Stimulated activated CD4-positive, alpha-beta T cell treated with anti-CD3 and anti-CD28 coated beads, Interleukin-1b, Interleukin-23, amount 100 ng/mL, for 1 hour (primary cell): ENCODE measurements at places on chromosomes 7 and 10.

GRCh38 chr10:77163670-77164348 lies 473.8 kb downstream of the KCNMA1 start:
- DNase-seq, result no peak

DNA sequence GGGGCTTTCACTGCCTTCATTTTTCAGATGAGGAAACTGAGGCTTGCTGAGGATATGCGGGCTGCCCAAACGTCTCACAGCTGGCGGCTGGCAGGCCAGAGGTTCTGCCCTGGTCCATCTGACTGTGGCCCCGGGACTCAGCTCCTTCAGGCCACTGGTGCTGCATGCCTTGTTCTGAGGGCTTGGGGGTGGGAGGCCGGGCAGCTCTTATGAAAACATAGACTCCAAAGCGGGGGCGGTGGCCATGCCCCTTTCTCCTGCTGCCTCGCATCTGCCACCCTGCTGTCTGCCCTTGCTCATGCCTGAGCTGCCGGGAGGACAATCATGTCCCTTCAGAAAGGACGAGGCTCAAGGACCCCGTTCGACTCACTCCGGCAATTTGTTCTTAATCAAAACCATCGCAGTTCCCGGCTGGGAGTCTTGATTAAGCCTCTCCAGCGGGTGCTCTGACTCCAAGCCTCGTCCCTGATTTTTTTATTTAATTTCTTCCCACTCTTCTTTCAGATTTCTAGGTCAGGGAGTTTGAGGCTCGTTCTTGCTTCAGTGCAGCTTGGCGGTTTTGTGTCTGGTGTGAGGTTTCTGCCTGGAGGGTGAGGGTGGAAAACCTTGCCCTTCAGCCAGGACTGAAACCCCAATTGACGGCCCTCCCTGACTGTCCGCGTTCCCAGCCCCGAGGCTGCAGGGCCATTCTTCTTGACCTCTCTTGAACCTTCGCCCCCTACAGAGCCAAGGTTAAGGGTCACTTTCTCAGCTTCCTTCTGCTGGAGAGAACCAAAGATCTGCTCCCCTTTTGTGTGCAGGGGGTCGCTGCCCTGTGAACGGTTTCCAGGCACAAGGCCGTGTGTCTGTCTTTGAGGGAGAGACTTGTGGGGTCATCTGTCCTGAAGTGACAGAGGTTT lies 120.8 kb downstream of the DNAJB6 start:
- DNase-seq, result no peak

- DNase-seq, result no peak
These were observed 872.4 kb downstream of the LRMDA start for GRCh38 chr10:76303682-76304316.

- no peak for DNase-seq
These were observed 80.0 kb upstream of the PCDH15 start for GRCh38 chr10:54880996-54881395.

DNA sequence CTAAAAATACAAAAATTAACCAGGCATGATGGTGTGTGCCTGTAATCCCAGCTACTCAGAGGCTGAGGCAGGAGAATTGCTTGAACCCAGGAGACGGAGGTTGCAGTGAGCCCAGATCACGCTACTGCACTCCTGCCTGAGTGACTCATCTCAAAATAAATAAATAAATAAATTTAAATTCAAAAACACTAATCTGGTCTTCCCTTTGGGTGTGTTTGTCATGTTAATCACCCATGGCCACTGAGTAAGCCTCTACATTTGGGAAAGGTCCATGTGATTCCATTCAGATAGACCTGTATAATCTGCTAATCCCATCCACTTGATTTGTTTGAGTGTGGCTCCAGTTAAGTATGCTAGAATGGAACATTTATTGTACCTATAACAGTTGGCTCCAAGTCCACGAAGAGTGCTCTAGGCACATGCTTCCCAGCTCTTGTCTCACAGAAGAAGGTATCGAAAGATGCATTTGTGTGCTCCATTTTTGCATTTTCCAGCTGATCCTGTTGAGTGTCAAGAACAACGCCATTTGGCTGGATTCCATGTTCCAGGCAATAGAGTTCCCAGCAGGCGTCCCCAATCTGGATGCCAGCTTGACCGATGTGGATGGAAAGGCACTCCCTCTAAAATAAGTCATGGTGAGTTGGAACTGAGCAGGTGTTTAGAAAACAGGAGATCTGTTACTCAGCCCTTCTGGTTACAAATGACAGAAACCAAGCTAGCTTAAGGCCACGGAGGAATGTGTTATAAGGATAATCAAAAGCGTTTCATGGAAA lies 4.0 kb downstream of the TUBAL3 start:
- DNase-seq, result no peak

DNA sequence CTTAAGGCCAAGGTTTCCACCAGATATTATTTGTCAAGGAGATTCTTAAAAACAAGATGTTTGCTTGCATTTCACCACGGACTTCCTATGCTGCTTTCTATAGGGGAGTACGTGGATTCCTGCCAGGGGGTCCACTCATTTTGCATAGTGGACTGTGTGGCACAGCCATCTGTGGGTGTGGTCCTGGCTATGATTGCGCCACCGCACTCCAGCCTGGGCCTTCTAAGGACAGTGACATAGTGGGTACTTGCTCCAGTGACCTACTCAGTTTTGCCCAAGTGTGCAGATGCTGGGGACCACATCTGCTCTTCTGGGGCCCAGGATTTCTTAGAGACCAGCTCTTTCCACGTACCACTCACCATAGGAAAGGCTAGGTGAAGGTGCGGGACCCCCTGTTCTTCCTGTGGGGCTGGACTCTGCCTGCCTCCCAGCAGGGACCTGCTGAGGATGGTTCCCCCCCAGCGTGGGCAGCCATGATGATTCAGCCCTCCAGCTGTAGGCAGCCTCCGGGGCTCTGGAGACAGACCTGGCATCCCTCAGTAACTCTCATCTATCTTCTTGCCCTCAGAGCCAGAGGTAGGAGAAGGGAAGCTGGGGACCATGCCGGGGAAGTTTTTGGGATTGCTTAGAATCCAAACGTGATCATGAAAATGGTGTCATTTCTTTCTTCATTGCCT lies 42.9 kb downstream of the HK1 start:
- DNase-seq, result no peak

- no peak for DNase-seq
These were observed at the start of gene CPA2 for GRCh38 chr7:130266258-130266960. TSS of gene CPA2 (plus strand) at chr7:130266863. CDS start at chr7:130266882, 19 bp downstream.

GRCh38 chr7:44477063-44477830 lies 13.2 kb downstream of the NUDCD3 start:
- peak; percentile 31 for DNase-seq

- DNase-seq, result no peak
These were observed 1068.6 kb downstream of the DNAJB9 start for GRCh38 chr7:109638321-109638720.
